Activated naive CD4-positive, alpha-beta T cell treated with anti-CD3 and anti-CD28 coated beads, Interleukin-2, amount 50 U/mL, for 72 hours (primary cell): ENCODE measurements at places on chromosomes 5 and 9. TPM values are rescaled to one million over a fixed set of nuclear protein-coding genes. Genes with fewer than 3 reads are reported as not detected.

ORM2 gene
- total RNA-seq, result not detected

DNA sequence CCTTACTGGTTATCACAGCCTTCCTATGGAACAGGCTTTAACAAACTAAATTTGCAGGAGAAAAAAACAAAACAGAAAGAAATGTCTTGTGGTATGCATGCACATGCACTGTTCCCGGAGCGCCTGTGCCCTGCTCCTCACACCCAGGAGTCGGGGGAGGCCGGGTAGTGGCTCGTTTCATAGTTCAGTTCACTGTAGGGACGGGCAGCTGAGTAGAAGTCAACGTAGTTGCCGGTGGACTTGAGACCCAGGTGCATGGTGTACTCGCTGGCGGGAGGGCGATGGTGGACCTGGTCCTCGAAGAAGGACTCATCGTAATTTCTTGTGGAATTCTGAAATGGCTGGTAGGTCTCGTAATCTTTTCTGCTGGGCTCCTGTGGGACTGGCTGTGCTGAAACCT, 212.3 kb upstream of the DAP start:
- no peak for DNase-seq

CDH12 gene
- total RNA-seq, result not detected

GRCh38 chr5:103295424-103295823, 36.9 kb downstream of the MACIR start:
- no peak for DNase-seq

DNA sequence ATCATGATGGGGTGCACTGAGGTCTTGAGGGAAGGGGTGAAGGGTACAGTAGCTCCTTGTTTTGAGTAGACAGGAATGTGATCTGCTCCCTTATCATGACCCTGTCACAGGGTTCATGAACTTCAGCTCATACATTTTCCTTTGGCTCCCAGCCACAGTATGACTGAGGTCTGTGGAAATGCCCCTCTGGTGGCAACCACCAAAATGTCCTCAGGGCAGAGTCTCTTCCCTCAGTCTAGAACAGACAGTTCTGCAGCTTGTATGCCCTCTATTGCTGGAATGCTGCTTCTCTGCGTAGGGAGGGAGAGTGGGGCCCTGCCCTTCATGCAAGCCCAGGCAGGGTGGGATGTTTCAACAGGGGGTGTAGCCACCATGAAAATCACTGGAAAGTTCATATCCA, 53.8 kb upstream of the SNCAIP start:
- DNase-seq, result no peak

DNA sequence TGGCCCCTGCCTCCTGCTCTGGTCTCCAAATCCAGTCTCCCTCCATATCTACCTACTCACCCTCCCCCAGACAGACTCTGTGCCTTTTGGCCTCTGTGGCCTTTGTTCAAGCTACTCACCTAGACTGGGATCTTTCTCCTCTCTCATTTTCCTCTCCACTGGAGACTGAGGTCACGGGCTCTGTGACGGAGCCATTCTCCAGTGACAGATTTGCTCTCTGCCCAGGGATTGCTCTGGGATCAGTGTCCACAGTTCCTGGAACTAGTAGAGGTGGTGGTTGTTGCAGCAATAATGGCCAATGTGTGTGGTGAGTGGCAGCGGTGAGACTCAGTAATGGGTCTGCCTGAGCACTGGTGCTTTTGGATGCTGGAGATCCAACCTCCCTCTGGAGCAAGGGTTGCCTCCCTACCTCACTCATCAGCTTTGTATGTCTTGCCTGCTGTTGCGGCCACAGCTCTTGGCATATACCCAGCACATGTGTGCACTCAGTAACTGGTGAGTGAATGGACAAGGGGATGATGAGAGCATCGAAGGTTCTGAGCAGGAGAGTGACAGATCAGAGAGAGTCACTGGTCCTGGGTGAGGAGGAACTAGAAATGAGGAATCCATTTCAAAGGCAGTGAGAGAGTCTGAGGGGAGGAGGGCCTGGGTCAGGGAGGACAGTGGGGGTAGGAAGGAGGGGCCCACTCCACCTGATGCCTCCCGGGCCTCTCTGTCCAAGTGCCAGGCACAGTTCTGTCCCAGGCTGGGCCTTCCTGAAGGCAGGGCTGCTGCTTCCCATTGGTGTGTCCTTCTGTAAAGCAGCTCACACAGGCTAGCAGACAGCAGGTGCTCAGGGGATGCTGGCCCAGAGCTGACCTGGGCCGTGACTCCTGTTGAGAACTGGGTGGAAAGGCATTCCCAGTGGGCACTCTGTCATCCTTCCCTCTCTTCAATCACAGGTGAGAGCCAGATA, 96.5 kb upstream of the PITX1 start:
- no peak for DNase-seq

SVEP1 gene
- total RNA-seq, result 0.07 TPM

SYK gene
- 0.16 TPM for total RNA-seq
